Muscle of back (tissue), 13 donors: ENCODE measurements at places on chromosomes 13 and 19. TPM values are rescaled to one million over a fixed set of nuclear protein-coding genes. Genes with fewer than 3 reads are reported as not detected.

FSD1 gene
- 2.3 TPM for polyA plus RNA-seq

ONECUT3 gene
- polyA plus RNA-seq = not detected

PEAK3 gene
- 0.24 TPM for polyA plus RNA-seq

GRCh38 chr13:111423168-111423785 is 102.8 kb downstream of the TEX29 start:
- no peak for DNase-seq

DNA sequence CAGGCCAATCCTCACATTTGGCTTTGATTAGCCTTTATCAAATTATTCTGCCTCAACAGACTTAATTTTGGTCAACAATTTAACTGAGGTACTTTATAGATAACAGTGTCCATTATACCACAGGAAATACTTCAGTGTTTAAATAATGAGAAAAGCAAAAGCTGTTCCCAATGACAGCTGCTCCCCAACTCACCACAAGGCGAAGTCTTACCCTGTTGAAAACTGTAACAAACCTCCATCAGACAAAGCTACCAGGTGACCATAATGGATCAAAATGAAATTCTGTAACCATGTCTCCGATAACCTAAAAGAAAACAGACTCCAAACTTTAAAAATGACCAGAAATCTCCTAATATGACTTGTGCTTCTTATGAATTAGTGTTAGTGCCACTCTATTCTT is 50.3 kb downstream of the ZNF44 start:
- DNase-seq = no peak

DNA sequence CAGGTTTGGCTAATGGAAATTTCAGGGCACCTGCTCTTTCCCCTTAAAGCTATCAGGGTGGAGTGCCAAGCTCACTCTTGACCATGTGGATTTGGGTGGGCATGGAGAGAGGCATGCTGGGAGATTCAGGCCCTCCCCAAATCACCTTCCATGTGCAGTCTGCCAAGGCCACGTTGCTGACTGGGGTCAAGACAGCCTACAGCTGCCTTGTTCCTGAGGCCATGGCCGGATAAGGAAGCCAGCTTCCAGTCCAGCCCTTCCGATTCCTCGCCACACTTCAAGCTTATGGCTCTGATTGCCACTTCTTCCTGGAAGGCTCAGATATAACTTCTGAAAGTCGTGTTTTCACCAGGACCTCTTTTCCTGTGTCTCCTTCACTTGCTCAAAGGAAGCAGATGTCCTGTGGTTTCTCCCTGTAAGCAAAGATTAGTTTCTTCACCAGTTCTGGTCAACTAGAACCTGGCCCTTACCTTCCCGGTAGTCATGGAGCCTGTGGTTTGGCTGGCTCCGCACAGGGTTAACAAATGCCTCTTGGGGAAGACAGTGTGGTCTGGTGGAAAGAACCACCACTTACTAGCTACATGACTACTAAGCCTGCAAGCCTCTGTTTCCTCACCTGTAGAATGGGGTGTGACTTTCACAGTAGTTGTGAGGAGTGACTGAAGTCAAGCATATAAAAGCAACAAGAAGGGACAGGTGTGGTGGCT is 16.1 kb upstream of the TPT1 start:
- DNase-seq = no peak

DNA sequence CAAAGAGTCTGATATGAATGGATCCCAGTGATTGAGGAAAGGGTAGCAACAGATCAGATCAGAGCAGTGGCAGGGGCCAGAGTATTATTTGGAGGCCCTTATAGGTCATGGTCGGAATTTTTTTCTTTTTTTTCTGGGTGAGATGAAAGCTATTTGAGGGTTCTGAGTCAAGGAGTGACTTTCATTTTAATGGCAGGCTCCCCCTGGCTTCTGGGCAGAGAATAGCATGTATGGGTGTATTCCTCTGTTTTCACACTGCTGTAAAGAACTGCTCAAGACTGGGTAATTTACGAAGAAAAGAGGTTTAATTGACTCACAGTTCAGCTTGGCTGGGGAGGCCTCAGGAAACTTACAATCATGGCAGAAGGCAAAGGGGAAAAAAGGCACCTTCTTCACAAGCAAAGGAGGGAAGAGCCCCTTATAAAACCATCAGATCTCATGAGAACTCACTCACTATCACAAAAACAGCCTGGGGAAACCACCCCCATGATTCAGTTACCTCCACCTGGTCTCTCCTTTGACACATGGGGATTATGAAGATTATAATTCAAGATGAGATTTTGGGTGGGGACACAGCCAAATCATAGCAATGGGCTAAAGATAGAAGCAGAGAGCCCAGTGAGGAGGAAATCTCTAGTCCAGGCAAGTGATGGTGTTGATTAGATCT is 3.0 kb upstream of the SLC6A16 start:
- no peak for DNase-seq
